Stimulated activated naive CD4-positive, alpha-beta T cell treated with Interleukin-2 at 50 U/mL for 16 hours (primary cell): ENCODE measurements at places on chromosomes 2 and 18.

DNA sequence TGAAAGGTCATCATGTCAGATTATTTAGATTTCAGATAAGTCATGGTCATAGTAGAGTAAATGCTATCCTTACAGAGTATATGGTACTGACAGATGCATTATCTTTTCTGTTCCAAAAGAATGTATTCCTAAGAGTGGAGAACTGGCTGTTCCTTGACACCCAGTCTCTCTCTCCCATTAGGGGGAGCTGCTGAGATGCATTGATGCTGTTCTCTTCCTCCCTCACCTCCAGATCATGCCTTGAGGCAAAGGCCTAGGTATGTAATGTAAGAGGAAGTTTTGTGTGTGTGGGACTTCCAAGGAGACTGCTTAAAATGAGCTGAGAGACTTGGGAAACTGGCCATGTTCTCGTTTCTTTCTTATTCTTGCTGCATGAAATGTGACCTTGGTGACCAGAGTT, 979.5 kb upstream of the CELF4 start:
- no peak for DNase-seq

GRCh38 chr2:220915092-220915623, 656.9 kb downstream of the EPHA4 start:
- DNase-seq: no peak

GRCh38 chr2:26299471-26300101, 46.4 kb upstream of the SELENOI start:
- no peak for DNase-seq

GRCh38 chr2:33550206-33550605, 48.9 kb downstream of the FAM98A start:
- no peak for DNase-seq

GRCh38 chr2:45750484-45750883, 99.0 kb downstream of the PRKCE start:
- no peak for DNase-seq

GRCh38 chr2:187617905-187618304, 63.7 kb upstream of the TFPI start:
- no peak for DNase-seq

GRCh38 chr18:65737471-65737955, 13.3 kb upstream of the CDH7 start:
- DNase-seq: no peak

DNA sequence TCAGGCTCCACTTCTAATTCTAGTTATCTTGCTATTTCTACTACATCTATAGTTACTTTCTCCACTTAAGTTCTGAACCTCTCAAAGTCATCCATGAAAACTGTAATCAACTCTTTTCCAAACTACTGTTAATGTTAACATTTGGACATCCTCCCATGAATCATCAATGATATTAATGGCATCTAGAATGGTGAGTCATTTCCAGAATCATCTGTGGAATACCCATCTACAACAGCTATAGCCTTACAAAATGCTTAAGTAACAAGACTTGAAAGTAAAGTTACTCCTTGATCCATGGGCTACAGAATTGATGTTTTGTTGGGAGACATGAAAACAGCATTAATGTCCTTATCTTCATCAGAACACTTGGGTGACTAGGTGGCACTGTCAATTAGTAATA, 35.4 kb downstream of the BARD1 start:
- no peak for DNase-seq

GRCh38 chr2:950080-950966, at the start of gene SNTG2:
Gene SNTG2, plus strand, starts transcription at chr2:950849. Its CDS starts 148 bp downstream, at chr2:950997.
- peak; percentile 27 for DNase-seq

DNA sequence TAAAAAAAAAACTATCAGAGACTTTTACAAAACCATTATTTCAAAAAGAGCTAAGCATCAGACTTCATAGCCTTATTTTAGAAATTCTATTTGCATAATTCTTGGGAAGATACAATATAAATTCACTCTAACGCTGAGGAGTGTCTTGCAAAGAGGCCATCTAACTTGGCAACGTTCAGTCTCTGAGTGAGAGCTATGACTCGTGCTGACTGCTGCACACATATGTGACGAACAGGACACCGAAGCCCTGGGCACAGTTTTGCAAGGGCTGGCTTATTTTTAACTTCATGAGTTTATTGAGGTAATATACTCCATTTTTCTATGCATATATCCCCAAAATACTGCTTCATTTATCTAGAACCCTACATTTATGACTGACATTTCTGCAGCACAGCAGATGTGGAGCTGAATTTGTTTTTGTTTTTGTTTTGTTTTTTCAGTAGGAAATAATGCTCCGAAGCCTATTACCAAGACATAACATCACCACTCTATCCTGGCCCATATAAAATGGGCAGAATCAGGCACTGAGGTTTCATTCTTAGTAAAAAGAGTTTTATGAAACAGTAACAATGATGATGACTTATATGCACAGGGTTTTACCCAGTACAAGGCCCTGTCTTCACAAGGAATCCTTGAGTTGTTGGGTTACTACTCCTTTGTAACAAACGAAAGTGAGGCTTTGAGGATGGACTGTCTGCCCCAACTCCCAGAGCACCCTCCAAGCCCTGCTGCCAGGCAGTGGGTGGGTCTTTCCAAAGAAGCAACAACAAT, 68.3 kb downstream of the CRACDL start:
- no peak for DNase-seq
